Progenitor cell of endocrine pancreas (in vitro differentiated cells): ENCODE measurements at places on chromosomes 3 and 15. TPM values are rescaled to one million over a fixed set of nuclear protein-coding genes. Genes with fewer than 3 reads are reported as not detected.

DNA sequence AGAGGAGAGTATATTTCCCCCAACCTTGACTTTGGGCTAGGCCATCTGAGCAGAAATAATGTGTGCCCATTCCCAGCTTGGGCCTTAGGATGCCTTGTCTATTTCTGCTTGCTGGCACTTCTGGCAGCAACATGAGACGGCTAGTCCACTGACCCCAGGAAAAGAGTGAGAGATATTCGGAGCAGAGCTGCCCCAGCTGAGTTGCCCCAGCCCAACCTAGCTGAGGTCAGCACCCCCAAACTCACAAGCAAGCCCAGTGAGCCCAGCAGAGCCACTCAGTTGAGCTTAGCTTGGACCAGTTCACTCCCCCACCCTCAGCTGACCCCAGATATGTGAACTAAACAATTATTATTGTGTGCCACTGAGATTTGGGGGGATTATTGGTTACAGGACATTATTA is 20.2 kb downstream of the ITGA11 start:
- no peaks in the 10 kb centered on the region for H3K36me3 ChIP-seq
- no peak for DNase-seq
- no peaks in the 10 kb centered on the region for H3K4me1 ChIP-seq
- no peak overlapping the region for H3K4me3 ChIP-seq
- no peak overlapping the region for H3K27ac ChIP-seq
- H3K27me3 ChIP-seq = peaks cover 14% of the 10 kb centered on the region

Gene ZDHHC23
- total RNA-seq = 15.4 and 16.5 TPM in 2 replicates

GRCh38 chr3:187748050-187748481 is 2.8 kb upstream of the BCL6 start:
- peak overlapping the region; percentile 95 for H3K27ac ChIP-seq
- no peaks in the 10 kb centered on the region for H3K36me3 ChIP-seq
- no peaks in the 10 kb centered on the region for H3K27me3 ChIP-seq

DNA sequence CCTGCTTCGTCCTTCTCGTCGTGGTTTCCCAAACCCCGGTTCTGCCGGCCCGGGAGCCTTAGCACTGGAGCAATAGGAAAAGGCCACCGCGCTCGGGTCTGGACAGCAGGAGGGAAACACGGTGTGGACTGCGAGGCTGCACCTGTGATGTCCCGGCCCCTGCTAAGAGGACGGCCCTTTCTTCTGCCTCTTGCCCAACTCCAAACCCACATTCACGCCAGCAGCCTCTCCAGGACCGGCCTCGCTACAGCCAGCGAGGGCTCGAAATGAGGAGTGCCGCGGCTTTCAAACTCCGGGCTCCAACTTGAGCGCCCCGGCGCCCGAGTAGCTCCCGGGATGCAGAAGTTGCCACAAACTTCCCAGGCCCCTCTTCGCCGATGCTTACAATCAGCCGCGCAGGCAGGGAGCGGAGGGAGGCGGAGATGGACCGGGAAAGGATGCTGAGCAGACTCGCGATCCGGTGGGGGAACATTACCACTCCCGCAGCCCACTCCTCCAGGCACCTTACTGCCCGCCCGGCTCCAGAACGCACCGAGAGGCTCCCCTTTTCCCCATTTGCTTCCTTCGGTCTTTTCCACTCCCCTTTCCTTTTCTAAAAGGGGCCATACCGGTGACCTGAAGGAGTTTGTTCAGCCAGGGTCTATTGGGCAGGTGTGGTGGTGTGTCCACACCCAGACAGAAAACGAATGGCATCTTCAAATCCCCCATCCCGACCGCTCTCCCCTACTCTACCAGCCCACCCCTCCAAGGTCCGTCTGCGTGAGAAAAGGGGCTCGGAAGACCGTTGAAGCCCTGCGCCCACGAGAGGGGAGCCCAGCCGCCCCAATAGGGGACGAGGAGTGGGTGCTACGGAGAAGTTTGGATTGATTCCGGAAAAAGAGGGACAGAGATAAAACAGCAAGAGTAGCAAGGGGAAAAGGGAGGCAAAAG is 18.8 kb upstream of the SATB1 start:
- H3K27me3 ChIP-seq = peaks cover 40% of the 10 kb centered on the region
- DNase-seq = peak; percentile 21
- peak overlapping the region; percentile 88 for H3K4me3 ChIP-seq
- peaks cover 9% of the 10 kb centered on the region for H3K4me1 ChIP-seq

Gene TPRG1
- 0.67 and 2.3 TPM in 2 replicates for total RNA-seq

- no peaks in the 10 kb centered on the region for H3K4me1 ChIP-seq
- no peak overlapping the region for H3K4me3 ChIP-seq
- no peaks in the 10 kb centered on the region for H3K27me3 ChIP-seq
These were observed 117.7 kb upstream of the GOLGA6L6 start for GRCh38 chr15:20659265-20659664.

DNA sequence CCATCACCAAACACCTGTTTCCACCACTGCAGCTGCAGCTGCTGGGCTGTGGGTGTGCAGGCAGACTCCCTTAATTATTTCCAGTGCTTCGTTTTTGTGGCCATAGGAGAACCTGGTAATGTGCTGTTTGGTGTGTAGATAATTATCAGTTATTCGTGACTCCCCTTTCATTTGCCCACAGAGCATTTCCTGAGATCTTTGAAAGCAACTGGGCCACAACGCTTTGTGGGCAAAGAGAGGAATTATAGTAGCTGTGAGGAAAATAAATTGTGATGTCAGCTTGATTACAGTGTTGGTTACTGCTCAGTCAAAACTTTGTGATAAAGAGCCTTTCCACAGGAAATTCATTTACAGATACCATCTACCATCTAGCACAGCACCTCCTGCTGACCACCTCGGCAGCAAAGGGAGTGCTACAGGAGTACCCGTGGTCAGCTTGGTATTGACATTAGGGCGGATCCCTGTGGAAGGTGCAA is 193.3 kb upstream of the SLCO3A1 start:
- no peaks in the 10 kb centered on the region for H3K4me1 ChIP-seq
- H3K27me3 ChIP-seq = peaks cover 8% of the 10 kb centered on the region
- H3K27ac ChIP-seq = peak overlapping the region; percentile 42
- H3K4me3 ChIP-seq = no peak overlapping the region
- DNase-seq = no peak
- no peaks in the 10 kb centered on the region for H3K36me3 ChIP-seq

Gene GOLGA6A
- 0.64 and 0.89 TPM in 2 replicates for total RNA-seq
